ENCODE measurements at places on chromosomes 3 and 15.
A peak's percentile ranks its signal among the peaks of the same experiment; 100 is the strongest.

DNA sequence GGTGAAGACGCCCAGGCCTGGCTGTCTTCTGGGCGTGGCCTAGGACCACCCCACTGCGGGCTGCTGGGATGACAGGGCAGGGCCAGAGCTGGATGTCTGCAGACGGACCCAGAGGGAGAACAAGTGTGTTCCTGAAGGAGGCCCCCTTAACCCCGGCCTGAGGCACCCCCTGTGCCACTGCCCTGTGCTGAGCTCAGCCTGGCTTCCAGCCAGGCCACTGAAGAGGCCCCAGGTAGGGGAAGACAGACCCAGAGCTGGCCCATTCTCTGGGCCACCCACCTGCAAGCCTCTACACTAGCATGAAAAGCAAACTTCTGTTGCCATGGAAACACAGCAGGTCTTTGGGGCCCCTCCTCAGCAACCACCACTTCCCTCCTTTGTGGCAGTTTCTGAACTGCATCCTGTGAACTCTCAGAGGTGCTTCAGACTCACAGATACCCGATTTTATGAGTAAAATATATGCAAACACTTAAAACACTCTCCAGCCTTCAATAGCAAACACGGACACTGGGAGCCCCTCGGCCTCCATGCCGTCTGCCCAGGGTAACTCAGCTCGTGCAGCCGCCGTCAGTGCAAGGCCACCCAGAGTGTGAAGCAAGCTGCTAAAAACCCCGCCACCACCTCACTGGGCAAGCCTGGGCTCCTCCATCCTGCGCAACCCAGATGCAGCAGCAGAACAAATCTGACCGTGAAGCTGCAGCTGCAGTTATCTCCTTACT, 42.5 kb downstream of the CMTM6 start:
- DNase-seq: peak; percentile 68

GRCh38 chr15:56042498-56042897, 49.1 kb upstream of the NEDD4 start:
- no peak for DNase-seq

DNA sequence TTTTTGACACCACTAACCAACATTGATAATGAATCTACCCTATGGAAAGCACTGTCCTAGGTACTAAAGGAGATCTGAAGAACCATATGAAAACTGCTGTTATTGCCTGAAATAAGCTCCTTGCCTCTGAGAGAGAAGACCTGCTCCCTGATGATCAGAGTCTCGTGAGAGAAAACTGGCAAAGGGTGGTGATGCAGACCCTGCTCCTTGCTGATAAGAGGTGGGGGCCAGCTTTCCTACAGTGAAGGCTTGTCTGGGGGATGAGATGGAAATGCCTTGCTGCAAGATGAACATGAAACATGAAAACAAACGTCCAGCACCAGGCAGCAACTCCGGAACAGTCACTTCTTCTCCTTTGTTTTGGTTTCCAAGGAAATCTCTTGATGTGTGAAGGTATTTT, 31.9 kb downstream of the RASGRP1 start:
- no peak for DNase-seq

- DNase-seq: no peak
These were observed 43.0 kb downstream of the FBN1 start for GRCh38 chr15:48602358-48603122.

DNA sequence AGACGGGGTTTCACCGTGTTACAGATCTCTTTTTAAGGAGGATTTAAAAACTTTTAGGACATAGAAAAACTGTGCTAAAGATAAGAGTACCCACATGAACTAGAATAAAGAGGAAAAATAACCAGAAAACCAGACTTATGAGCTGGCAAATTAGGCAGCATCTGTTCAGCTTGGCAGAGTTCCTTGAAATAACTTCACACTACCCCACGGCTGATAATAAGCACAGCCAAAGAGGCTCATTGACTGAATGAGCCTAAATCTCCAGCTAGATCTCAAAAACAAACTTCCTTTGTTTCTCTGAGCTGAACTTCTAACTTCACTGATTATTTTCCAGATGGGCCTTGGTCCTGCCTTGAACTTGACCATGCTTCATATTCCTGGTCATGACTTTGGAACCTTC, 26.7 kb upstream of the PIK3R4 start:
- no peak for DNase-seq

DNA sequence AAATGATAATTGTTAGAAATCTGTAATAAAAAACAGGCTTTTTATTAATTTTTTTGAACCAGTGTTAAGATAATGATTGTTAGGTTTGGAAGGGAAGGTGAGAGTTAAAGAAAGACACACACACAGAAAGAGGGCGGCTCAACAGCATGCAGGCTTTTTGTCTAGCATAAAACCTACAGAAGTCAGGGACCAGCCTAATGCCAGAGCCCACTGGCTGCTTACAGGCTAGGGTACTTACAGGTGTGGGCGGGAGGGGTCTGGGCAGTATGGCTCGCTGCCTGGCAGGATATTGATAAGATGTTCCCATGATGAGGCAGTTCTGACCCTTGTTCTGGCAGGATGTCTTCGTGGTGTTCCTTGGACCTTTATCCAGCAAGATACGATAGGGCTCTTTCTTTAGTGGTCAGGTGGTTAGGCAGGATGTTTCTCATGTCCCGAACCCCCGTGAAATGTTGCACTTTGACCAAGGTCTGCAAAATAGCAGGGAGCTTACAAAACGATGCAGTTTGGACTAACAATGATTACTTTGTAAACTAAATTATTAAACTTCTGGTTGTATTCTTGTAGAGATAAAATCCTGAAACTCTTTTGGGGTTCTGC, 84.7 kb downstream of the DCUN1D1 start:
- DNase-seq: no peak

DNA sequence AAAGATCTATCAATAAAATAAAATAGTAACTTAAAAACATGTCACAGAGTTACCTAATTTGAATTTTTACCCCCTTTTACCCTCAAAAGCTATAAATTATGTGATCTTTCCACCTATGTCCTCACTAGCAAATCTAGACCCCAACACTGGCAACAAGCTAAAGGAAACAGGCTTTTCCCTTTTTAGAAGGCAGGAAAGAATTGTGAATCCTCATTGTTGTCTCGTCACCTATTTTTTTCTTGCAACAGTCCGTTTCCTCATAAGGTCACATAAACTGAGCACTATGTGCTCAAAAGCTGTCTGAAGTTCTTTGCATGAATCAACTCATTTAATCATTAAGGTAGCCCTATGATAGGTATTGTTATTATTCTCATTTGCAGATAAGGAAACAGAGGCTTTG, 34.6 kb upstream of the DAZL start:
- no peak for DNase-seq

DNA sequence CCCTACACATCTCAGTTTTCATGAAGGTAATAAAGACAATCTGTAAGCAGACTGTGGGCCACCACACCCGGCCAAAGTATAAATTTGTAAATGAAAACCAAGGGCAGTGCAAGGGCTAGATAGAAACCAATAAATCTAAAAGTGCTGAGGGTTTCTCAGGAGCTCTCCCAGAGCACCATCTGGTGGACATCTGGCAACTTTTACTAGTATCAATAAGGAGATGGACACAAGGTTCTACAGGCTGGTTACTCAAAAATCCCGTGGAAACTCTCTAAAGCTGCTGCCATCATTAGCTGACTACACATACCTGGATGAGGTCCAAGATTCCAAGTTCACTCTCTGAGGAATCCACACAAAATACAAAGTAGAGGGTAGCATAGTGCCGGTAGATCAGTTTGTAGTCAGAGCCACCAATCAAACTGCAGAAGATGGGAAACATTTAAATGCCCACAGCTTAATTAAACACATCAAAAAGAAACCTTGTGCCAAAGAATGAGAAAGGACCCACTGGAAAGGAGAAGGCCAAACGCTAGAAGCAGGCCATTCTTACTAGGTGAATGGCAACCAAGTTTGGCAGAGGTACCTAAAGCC, 5.5 kb downstream of the AP3S2 start:
- DNase-seq: no peak

- DNase-seq: no peak
These were observed 10.9 kb upstream of the GOLGA8B start for GRCh38 chr15:34594361-34594760.

DNA sequence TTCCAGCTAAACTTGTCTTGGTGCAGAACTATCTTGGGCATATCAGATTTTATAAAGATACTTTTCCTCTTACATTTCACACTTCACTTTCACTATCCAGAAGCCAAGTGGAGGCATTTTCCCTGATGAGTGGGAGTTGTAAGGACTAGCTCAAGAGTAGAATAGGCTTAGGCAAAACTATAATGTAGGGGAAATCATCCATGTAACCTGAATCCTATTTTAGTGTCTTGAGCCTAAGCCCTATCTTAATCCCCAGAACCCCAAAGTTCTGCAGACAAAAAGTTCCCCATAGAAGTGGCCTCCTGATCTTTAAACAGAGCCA, 42.2 kb upstream of the CD47 start:
- no peak for DNase-seq

GRCh38 chr3:105354429-105354828, 12.3 kb upstream of the ALCAM start:
- no peak for DNase-seq

GRCh38 chr15:69848096-69848495, 249.6 kb downstream of the TLE3 start:
- DNase-seq: no peak

GRCh38 chr3:135576751-135577150, 388.8 kb upstream of the PPP2R3A start:
- no peak for DNase-seq

DNA sequence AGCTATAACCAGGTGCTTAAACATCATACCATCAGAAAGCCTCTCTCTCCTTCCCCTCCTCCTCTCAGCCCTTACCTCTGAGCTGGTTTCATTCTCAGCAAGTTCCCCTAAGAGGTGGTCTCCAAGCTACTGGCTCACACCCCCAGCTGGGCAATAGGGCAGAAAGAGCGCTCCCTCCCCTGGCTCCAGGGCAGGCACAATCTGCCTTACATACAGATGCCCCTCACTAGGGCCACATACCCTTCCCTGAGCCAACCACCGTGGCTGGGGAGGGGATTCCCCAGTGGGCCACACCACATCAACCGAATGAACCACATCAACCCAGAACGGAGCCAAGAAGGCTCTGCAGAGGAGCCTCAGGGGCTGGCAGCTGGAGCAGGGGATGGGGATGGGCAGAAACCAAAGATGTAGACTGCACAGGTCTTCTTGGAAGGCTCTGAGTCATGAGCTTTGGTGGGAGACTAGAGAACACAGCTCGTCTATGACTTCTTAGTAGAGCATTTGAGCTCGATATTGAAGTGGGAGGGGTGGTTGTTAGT, 4.6 kb upstream of the FBLN2 start:
- peak; percentile 40 for DNase-seq

- no peak for DNase-seq
These were observed 26.6 kb downstream of the NEK11 start for GRCh38 chr3:131053043-131053859.

DNA sequence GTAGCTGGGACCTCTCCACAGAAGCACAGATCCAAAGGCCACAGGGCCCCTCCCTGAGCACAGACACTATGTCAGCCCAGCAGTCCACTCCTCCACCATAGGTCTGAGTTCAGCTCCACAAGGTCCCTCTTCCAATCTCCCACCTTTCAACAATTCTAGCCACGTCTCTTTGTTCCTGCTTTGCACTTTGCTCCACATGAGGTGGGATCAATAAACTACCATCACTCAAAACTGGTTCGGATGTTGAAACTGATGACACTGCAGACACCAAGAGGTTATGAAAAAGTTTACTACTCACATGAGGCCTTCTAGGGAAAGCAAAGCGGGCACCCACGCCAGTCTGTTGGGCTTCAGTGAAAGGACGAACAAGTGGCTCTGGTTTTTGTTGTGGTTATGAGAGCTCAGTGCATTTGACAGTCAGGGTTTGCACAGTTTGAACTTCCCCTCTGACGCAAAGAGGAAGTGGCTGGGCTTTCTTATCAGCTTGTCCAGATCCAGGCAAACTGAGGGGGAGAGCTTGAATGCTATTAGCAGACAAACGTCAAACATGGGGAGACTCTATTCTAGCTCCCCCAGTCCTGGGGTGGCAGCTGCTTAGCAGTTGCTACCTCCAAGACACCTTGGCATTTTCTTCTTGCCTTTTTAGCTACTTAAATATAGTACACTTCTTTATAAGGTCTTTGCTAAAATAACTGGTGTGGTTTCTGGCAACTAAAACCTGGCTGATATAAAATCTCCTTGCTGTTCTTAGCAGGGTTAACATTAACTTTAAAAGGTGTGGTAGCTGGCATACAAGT, 37.8 kb downstream of the ZNF445 start:
- peak; percentile 68 for DNase-seq

DNA sequence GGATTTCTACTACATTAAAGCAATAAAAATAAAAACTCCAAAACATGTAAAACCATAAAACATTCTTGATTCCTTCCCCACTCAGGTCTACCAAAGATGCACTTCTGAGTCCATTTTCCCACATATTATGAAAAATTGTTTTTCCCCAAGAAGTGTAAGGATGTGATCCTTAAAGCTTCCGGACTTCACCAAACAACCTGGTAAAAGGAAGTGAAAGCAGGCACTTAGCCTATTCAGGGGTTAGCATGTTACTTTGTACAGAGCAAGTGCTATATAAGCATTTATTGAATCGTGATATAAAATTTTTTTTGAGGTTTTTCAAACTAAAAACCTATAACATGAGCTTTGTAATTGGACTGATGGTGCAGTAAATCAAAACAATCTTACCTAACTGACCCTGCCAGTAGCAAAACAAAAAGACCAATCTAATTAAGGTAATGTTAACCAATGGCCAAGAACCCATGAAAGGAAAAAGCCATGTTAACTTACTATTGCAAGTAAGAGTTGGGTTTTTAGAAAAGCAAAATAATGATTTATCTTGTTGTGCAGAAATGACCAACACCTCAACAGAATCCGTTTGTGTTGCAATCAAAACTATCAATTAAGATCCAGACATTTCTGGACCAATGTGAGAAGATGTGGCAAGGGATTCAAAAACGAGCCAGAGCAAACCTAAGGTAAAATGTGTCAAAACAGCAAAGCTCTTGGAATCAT, 1.8 kb downstream of the SETD2 start:
- DNase-seq: no peak

DNA sequence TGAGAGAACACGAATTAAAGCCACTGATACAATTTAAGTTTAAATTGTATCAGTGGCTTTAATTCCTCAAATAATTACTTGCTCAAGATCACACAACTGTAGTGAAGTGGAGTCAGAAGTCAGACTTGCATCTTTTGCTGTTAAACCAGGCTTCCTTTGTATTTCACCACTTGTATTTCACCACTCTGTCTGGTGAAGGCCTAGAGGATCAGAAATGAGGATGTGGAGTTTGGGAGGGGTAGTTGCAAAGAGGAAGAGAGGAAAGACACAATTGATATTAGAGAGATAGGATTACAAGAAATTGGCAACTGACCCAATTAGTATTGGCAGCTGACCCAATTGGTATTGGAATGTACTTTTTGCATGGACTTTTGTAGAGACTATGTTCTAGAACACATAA, 288.1 kb upstream of the GPR149 start:
- no peak for DNase-seq

- DNase-seq: no peak
These were observed 384.0 kb upstream of the TPM1 start for GRCh38 chr15:62658498-62658897.

GRCh38 chr15:91032919-91033803, 10.8 kb upstream of the VPS33B start:
- DNase-seq: peak; percentile 59
